Activated naive CD8-positive, alpha-beta T cell treated with anti-CD3 and anti-CD28 coated beads, Interleukin-2, amount 10 ng/mL, durations not matched to agents 7 days and 5 days (primary cell): ENCODE measurements at places on chromosomes 7 and 10. TPM values are rescaled to one million over a fixed set of nuclear protein-coding genes. Genes with fewer than 3 reads are reported as not detected.

Gene LRRC72
- total RNA-seq, result not detected

Gene ZWINT
- total RNA-seq, result 67.1 TPM

Gene SH3PXD2A
- total RNA-seq, result 14.8 TPM

DNA sequence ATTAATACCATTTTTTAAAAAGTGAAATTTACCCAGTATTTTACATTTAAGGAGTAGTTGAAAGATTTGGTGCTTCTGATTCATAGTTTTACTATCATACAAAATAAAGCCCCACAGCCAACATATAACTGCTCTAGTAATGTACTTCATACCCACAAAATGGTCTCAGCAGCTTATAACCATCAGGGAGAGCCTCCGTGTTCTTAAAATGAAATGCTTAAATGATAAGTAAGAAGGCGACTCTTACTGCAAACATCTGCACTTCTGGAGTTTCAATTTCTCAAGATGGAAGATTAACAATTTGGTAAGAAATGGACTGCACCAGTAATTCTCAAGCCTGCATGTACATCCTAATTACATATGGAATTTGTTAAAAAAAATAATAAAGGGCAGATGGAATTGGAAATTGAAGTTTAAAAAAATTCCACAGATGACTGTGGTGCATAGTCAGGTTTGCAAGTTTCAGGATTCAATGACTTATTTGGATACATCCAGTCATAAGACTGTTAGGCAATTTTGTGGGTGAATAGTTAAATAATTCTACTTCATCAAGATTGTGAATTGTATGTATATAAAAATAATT, 461.0 kb downstream of the KIF20B start:
- no peaks in the 10 kb centered on the region for H3K27me3 ChIP-seq
- H3K27ac ChIP-seq, result no peak overlapping the region
- no peaks in the 10 kb centered on the region for H3K4me1 ChIP-seq

GRCh38 chr7:36648441-36648840, 75.9 kb downstream of the AOAH start:
- H3K27ac ChIP-seq, result no peak overlapping the region
- no peak overlapping the region for H3K4me3 ChIP-seq
- no peaks in the 10 kb centered on the region for H3K27me3 ChIP-seq
- H3K4me1 ChIP-seq, result no peaks in the 10 kb centered on the region
- DNase-seq, result no peak

DNA sequence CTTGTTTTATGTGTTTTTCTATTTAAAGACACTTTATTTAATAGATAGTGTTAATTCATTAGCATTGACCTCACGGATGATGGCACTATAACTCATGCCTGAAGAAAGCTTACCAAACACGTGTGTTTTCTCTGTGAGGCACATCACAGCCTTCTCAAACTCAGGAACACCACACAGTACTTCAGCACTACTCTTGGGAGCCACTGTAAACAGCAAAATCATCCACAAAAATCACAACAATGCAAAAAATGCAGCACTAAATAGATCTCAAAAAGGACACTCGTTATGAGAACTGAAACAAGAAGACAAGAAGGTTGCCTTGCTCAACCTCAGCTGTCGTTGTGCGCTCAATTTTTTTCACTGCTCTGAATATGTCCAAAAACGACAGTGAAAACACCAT, 12.0 kb upstream of the PARP12 start:
- peaks cover 4% of the 10 kb centered on the region for H3K36me3 ChIP-seq
- H3K27ac ChIP-seq, result no peak overlapping the region
- peaks cover 2% of the 10 kb centered on the region for H3K4me1 ChIP-seq

DNA sequence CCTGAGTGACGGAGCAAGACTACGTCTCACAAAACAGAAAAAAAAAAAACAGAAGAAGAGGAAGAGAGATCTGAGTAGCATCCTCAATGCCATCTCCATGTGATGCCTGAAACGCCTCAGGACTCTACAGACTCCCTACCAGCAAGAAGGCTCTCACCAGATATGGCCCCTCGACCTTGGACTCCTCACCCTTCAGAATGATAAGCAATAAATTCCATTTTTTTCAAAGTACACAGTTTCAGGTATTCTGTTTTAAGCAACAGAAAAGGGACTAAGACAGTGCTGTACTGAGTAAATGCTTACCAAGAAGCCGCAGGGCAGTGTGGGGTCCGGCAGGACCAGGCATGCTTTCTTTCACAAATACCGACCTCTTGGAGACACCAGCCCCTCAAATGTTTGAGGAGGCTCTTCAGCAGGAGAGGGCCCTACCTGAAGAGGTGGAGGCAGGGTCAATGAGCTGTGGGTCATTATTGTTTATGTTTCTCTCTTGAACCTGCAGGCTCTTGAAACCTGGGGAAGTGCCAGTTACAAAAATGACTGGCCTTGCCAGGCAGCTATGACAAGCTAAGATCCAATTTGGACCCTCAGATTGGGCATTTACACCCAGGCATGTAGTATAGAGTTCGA, 204.1 kb upstream of the LYZL1 start:
- no peaks in the 10 kb centered on the region for H3K36me3 ChIP-seq
- H3K4me1 ChIP-seq, result no peaks in the 10 kb centered on the region
- no peak overlapping the region for H3K4me3 ChIP-seq
- H3K27ac ChIP-seq, result no peak overlapping the region
- no peaks in the 10 kb centered on the region for H3K27me3 ChIP-seq

DNA sequence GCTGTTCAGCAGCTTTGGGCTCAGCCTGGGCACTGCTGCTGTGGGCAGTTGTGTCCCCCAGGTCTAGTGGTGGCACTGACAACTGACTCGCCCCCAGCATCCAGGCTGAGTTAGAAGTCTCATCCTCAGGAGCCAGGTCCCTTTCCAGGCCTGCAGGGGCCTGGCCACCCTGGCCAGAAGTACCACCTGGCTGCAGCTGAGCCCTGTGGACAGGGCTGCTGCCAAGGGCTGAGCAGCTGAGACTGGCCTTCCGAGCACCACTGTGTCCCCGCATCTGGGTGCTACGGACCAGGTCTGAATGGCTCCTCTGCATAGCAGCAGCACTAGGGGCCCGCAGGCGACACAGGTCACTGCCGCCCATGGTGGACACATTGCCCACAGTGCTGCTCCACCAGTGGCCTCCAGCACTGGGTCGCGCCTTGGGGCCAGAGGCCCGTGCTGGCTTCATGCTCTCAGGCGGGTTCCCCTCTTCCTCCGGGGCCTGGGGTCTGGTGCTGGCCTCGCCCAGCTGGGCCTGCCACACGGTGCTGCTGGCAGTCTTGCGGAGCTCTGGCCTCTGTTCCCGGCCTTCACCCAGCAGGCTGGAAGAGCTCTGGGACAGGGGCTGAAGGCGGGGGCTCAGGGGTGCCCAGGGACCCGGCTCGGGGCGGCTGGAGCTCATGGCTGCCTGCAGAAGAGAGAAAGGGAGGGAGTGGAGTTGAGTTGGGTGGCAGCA, 6.2 kb downstream of the GPRIN2 start:
- H3K4me3 ChIP-seq, result no peak overlapping the region
- no peaks in the 10 kb centered on the region for H3K27me3 ChIP-seq
- no peaks in the 10 kb centered on the region for H3K4me1 ChIP-seq
- H3K27ac ChIP-seq, result no peak overlapping the region
